Endothelial cell (in vitro differentiated cells): ENCODE measurements at places on chromosomes 6 and 20. TPM values are rescaled to one million over a fixed set of nuclear protein-coding genes. Genes with fewer than 3 reads are reported as not detected.

Gene PTCHD4
- 28.5 TPM for total RNA-seq

Gene RSPH9
- total RNA-seq = not detected

Gene IL17F
- not detected for total RNA-seq

Gene EYA2
- total RNA-seq = not detected

Gene MICB
- 3.6 TPM for total RNA-seq

Gene HEY2
- 82.7 TPM for total RNA-seq

Gene PRKN
- 5.1 TPM for total RNA-seq

Gene PNLDC1
- not detected for total RNA-seq

Gene SLC24A3
- 0.15 TPM for total RNA-seq

Gene SAMD5
- total RNA-seq = 4.7 TPM

Gene GSTA3
- not detected for total RNA-seq

Gene DLL1
- total RNA-seq = 59.5 TPM

Gene PTPN1
- 46.0 TPM for total RNA-seq

Gene CAPN11
- total RNA-seq = 2.3 TPM

Gene RIPOR2
- 1.1 TPM for total RNA-seq

Gene CSNK2B
- total RNA-seq = 164 TPM

Gene ERVFRD-1
- total RNA-seq = not detected

Gene BMP5
- 0.18 TPM for total RNA-seq

Gene ADGRB3
- total RNA-seq = 2.4 TPM

Gene NHSL1
- total RNA-seq = 72.3 TPM

Gene CPNE5
- total RNA-seq = 24.9 TPM

Gene GSTA5
- total RNA-seq = not detected

Gene TXLNB
- total RNA-seq = 0.41 TPM
